Forelimb muscle (tissue), 1 donor: ENCODE measurements at places on chromosomes 11 and 22.

DNA sequence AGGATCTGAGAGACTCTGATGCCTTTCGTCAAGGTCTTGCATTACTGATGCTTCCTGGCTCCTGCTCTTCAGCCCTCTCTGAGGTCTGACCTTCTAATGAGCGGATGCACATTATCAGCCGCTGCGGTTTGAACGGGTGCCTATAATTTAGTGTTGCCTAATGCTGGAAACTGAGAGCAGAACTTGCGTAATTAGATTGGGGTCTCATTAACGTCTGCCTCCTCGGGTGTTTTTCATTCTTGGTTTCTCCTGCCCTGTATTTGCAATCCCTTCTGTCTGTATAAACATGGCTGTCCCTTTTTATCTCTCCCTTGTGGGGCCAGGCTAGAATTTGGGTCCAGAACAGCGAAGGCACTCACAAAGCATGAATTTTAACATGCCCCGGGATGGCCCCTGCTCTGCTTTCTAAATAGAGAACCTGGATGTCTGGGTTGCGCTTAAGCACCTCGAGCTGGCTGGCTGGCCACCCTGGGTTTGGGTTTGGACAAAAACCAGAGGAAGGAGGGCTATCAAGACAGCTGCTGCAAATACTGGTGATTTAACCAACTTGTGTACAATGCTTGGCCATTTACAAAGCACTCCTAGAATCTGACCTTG, 118.6 kb downstream of the TIMP3 start:
- DNase-seq: no peak

GRCh38 chr22:30606455-30607299, at the start of gene TCN2:
Gene TCN2 (plus strand): TSS chr22:30607174. CDS start chr22:30607332, 158 bp downstream.
- peak; percentile 34 for DNase-seq

DNA sequence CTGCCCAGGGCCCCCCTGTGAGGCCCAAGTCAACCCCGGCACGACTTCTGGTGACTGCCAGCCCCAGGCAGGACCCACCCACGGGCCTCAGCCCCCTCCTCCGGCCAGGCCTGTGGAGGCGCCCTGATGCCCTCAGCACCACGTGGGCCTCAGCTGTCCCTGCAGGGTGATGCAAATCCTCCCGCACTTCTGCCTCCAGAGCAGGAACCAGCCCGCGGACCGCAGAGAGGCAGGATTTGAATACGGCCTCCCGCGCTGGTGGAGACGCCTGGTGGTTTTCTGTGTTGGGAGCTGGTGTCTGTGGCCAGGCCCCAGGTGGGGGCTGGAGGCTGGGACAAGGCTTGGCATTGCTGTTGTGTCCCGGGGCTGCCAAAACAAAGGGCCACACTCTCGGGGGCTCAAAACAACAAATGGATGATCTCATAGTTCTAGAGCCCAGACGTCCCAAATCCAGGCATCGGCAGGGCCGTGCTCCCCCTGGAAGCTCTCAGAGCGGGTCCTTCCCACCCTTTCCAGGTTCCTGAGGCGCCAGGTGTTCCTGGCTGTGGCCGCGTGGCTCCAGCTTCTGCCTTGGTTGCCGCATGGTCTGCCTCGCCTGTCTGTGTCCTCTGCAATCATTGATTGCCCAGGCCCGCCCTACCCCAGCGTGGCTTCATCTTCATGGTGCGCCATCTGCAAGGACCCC, 19.4 kb downstream of the TRPM5 start:
- DNase-seq: no peak

DNA sequence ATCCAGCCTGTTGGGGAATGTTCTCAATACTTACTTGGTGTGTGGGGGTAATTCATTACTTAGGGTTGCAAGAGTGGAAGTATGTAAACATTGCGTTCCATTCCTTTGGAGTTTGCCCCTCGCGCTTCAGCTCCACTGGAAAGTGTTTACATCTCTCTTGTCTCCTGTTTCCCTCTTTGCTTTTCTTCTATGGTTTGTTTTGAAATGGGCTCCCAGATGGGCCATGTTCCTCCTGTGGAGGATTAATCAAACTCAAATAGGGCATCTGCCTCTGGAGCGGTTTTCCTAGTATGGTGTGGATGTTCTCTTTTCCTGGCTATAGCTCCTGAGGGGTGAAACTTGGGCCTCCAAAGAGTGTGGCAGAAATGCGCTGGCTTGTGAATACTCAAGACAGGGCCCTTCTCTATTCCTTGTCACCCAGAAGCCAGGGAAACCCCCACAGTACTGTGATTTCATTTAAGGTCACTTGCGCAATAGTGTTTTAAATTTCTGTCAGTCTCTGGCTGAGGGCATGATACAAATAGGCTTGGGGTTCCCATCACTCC, 51.9 kb downstream of the CD44 start:
- no peak for DNase-seq

DNA sequence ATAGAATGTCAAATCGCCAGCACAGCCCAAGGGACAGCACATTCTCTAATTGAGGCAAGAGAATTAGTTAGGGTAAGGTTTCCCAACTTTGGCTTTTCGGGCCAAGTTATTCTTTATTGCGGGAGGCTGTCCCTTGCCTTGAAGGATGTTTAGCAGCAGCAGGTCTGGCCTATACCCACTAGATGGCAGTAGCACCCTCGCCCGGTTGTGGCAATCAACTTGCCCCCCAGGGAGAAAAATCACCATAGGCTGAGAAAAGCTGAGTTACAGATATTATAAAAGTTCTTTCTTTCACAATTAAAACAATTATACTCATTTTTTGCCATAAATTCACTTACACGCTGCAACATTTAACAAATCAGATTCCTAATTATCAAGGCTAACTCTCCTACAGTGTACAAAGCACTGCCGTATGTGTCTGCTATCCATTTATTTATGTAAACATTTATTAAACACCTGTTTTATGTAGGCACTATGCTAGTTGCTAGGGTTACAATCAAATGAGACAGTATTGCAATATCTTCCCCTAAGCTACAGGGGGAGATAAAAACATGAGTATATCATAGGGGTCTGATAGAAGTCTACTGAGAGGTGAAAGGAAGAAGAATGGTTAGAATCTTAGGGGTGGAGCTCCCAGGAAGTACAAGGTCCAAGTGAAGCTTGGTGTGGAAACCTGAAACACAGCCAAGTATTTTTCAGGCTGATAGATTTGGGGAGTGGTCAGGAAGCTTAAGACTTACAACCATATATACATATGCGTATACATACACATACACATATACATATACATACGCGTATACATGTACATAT, 452.3 kb downstream of the RAB38 start:
- DNase-seq: no peak

- DNase-seq: no peak
Observed at GRCh38 chr11:112016088-112016764, 9.0 kb upstream of the DLAT start.

DNA sequence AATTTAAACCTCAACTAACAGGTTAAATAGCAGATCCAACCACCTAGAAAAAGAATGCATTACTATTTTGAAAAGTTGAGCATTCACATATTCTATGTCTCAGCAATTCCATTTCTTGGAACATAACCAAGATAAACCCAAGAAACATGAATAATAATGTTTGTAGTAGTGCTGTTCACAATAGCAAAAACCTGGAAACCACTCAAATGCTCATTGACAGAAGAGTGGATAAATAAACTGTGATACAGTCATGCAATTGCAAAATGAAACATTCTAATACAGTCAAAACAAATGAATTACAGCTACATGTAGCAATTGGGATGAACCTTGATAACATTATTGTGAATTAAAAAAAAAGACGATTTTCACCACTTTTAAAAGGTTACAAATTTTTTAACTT, 162.8 kb upstream of the TMEM45B start:
- no peak for DNase-seq

DNA sequence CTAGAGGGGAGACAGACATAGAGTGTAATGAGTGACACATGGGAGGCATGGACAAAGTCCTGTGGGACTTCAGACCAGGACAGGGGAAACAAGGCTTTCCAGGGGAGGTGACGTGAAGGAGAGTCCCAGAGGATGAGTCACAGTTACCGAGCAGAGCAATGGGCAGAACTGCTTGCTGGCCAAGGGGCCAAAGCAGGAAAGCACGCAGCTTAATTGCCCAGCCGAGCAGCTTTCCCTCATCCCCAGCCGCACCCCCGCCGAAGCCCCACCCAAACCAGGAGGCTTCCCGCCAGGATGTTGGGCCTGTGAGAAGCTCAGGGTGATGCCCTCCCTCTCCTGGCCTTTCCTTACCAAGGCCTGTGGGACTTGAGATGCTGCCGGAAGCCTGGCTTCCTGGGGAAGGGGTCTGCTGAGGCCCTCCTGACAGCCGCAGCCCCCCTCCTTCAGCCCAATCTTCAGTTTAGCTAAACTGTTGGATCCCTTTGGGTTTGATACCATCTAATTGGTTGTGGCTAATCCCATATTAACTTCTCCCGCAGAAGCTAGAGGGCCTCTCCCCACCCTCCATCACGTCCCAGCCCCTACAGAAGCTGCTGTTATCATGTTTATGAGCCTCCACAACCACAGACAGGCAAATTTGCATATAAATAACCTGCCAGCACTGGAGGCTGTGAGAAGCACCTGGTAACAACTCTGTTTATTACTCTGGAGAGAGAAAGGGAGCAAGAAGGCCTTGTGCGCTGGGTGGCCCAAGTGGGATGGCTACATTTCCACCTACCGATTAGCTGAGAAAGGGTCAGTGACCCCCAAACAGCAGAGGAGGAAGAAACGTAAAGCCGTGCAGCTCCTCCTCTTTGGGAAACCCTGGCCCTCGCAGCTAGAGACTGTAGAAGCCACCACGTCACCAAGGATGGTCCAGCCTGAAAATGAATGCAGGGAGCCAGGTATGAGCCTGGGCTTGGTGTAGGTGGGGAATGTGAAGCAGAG, 80.0 kb downstream of the TRIM29 start:
- DNase-seq: no peak

DNA sequence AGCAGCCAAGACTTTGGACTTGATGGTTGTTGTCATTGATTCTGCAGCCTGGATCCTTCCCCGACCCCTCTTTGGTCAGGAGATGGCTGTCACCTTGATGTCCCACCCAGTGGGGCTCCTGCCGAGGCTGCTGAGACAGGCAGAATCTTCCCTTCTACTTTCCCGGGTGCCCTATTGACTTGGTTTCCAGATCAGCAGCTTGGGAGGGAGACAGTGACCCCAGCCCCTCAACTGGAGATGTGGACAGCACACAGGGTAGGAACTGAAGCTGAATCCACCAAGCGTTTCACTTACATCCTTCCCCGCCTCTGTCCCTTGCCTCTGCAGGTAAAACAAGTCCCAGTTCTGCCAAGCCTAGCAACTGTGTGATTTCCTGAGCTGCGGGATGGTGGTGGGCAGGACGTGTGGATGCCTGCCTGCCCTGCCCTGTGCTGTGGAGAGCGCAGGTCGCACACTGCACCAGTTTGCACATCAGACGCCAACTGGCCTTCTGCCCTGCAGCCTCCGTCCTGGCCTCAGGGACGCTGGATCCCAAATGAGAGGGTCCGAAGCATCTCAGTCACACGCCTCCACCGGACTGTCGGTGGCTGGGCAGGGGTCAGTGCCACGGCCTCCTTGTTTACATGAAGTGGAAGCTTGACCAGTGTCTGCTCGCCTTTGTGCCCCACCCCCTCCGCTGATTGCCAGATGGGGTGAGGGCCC, 34.6 kb downstream of the FAM83F start:
- no peak for DNase-seq

GRCh38 chr11:82787981-82788380, 54.3 kb upstream of the FAM181B start:
- DNase-seq: no peak

DNA sequence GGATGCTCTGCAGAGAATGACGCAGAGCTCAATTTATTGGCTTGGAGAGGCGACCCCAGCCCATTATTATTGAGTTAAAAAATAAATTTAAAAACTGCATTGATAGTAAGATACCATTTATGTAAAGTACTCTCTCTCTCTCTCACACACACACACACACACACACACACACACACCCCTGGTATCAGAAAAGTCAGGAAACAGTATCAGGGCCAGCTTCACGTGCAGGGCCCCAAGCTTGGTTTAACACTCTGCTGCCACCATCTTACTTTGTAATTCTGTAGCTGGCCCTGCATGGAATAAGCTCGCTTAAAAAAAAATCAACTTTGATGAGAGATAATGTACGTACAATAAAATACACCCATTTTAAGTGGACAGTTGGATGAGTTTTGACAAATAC, 59.8 kb upstream of the CD5 start:
- DNase-seq: no peak

GRCh38 chr11:118152552-118153471, at the start of gene SCN4B:
Gene SCN4B (minus strand): TSS chr11:118152823. CDS start chr11:118152673, 150 bp downstream.
- DNase-seq: peak; percentile 50

GRCh38 chr11:132962041-132962440, 570.3 kb downstream of the OPCML start:
- DNase-seq: no peak

- DNase-seq: no peak
Observed at GRCh38 chr11:30002157-30002785, 14.6 kb downstream of the KCNA4 start.

GRCh38 chr11:2272228-2272945, 2.0 kb upstream of the ASCL2 start:
- DNase-seq: no peak

DNA sequence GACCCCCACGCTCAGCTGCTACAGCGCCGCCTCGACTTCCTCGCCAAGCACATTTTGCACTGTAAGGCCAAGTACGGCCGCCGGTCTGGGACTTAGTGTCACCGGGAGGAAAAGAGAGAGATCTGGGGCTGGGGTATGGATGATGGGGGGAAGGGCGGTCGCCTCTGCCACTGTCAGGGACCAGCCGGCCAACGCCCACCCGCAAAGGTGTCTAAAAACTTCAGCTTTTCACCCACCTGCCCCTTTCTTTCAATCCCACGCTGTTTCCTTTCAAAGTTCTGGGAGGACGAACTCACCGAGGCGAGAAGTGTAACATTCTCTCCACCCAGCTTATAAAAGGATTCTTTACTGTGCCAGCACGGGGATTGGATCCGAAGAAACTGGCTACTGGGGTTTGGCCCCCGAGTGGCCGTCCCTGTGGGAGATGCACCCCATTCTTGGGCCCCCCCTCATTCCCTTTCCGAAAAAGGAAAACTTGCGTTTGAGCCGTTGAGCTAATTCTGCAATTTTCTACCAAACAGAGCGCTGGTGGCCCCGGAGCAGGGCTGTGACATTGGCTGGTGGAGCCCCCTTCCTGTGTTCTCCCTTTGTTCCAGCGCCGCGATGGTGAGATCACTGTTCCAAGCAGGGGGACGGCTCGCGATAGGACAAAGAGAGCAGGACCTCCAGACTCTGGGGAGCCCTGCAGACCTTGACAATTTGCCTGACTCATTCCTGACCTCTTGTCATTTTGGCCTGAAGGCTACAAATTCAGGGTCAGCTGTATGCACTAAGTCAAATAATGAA, 1.8 kb downstream of the FJX1 start:
- DNase-seq: no peak

DNA sequence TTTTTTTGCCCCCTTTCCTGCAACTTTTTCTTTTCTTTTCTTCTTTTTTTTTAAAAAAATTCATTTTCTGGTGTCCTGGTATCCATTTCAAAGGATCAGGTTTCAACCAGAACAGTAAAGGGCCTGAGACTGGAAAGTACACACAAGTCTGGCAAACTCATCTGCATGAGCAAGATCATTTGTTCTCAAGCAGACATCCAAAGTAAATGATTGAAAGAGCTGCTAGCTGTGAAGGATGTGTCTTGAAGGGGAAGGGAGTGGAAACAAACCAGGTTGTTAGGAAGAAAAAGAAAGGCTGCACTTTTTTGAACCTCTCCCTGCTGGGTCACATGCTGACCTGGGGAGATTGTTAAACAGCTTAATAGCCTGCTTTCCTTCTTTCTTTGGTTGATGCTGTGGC, 5.3 kb downstream of the YAP1 start:
- no peak for DNase-seq
